Stimulated activated CD4-positive, alpha-beta T cell treated with anti-CD3 and anti-CD28 coated beads, Interleukin-2, amount 100 ng/mL, for 48 hours (primary cell): ENCODE measurements at places on chromosomes 16 and 17.
A peak's percentile ranks its signal among the peaks of the same experiment; 100 is the strongest.

GRCh38 chr17:28950752-28951427 is 428 bp downstream of the PHF12 start:
- no peak for DNase-seq

GRCh38 chr17:62673614-62674362 is 46.3 kb downstream of the MRC2 start:
- no peak for DNase-seq

- no peak for DNase-seq
Measured at GRCh38 chr17:38511150-38512108, 83.2 kb downstream of the ARHGAP23 start.

GRCh38 chr16:46583036-46583435 is 38.1 kb downstream of the SHCBP1 start:
- no peak for DNase-seq

DNA sequence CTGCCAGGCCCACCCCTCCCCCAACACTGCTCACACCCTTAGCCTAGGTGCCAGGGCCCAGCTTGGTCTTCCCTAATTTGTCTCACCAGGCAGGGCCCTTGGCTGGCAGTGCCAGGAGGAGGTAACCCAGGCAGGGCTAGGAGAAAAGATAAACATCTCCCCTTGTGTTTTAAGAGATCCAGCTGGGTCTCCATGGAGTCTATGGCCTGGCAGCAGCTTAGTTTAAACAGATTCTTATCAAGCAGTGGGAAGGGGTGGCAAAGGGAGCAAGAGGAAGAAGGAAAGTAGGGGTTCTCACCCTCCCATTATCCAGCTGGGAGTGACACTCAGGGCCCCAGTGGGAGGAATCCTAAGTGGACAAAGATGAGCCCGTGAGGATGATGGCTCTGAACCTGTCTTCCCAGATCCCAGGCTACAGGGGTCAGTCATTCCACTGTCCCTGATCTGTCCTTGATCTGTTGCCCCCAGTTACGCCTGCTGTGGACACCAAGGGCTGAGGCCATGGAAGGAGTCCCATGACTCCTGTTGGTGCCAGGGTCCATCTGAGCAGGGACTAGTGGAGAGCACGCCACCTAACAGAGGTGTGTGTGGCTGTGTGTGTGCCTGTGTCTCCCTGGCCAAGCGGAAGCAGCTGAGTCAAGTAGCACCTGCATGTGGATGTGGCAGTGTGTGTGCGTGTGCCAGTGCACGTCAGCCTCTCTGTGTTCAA is 47.4 kb upstream of the MEIOC start:
- no peak for DNase-seq

DNA sequence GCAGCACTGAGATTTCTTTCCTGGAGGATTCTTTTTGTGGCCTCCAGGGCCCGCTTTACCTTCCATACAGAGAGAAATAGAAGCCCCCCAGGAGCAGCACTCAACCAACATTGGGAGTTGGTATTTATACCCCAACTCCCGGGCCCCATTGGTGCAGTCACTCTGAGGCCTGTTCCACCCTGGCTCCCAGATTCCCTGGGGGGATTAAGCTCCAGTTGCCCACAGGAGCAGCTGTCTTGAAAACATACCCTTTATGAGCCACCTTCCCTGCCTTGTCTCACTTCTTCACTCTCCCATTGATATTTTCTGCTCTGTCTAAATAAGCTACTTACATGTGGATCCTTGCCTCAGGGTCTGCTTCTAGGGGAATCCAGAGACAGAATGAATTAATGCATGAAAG is 167.8 kb downstream of the KATNIP start:
- no peak for DNase-seq

DNA sequence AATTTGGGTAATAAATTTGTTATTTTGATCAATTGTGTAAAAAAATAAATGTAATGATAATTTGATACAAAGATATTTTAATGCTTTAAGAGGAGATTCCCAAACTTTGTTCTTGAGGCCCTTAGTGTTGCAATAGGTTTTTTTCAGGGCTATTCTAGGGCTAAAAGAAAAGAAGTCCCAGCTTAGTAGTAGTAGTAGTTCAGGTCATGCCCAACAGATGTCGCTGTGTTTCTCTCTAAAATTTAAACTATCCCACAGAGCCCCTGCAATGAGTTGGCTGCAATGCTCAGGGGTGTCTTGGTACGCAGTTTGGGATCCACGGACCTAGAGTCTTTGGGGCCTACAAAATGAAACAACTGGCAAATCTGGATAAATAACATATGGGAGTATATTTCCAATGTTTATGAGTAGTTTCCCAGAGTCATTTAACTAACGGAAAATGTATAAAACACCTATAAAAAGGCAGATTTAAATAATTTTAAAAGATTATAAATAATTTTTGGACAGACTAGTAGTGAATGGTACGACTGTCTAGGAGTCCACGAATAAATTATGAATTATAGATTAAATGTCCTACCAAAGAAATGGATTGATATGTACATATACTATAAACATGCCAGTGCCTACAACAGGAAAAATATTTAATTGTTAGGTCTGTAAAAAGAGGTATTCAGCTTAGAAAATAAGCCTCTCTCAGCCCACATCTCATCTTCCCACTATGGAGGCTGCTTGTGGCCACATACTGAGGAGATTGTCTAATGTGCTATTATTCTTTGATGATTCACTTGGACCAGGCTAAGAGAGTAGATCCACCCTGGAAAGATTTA is 228.5 kb upstream of the PMFBP1 start:
- peak; percentile 14 for DNase-seq

DNA sequence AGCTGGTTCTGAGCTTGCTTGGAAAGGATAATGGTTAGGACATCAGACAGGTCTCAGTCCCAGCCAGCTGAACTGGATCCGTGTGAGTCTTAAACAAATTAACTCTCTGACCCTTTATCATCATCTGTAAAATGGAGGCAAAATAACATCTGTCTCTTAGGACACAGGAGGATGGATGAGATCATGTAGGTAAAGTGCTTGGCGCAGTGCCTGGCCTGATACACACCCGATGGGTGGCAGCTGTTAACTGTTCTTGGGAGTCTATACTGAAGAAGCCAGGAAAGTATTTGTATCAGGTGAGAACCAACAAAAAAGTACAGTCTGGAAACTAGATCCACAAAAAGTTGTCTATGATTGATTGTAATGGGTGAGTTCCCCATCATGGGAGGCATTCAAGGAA is 188.6 kb downstream of the C16orf78 start:
- DNase-seq: no peak

DNA sequence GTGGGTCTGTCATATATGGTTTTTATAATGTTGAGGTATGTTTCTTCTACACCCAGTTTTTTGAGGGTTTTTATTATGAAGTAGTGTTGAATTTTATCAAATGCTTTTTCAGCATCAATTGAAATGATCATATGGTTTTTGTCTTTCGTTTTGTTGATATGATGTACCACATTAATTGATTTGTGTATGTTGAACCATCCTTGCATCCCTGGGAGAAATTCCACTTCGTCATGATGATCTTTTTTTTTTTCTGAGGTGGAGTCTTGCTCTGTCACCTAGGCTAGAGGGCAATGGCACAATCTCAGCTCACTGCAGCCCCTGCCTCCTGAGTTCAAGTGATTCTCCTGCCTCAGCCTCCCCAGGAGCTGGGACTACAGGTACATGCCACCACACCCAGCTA is 14.0 kb upstream of the TMEM219 start:
- no peak for DNase-seq

DNA sequence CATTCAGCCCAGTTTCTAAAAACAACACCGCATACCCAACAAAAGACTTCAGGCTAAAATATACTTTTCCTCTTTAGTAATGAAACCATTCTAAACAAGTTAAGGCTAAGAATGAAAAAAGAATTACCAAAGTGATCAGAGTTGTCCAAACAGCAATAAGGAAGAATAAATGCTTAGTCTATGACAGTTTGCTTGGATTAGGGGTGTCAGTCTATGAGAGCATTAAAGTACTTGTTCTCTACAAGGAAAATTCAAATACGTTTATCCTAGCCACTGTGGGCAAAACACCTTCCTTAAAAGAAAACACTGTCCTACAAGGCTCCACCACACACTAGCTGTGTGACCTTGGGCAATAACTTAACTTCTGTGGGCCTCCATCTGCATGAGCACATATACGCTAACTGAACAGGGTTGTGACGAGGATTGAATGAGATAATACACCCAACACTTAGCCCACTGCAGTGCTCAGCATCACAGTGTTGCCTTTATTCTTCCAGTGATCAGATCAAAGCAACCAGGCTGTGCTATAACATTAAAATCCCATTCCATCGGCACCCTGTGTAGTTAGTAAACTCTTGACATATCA is 53.6 kb downstream of the TEX2 start:
- DNase-seq: no peak

GRCh38 chr16:74841904-74842303 is 67.3 kb upstream of the FA2H start:
- DNase-seq: no peak

GRCh38 chr17:32111141-32111771 is 31.0 kb upstream of the RHOT1 start:
- DNase-seq: peak; percentile 8

DNA sequence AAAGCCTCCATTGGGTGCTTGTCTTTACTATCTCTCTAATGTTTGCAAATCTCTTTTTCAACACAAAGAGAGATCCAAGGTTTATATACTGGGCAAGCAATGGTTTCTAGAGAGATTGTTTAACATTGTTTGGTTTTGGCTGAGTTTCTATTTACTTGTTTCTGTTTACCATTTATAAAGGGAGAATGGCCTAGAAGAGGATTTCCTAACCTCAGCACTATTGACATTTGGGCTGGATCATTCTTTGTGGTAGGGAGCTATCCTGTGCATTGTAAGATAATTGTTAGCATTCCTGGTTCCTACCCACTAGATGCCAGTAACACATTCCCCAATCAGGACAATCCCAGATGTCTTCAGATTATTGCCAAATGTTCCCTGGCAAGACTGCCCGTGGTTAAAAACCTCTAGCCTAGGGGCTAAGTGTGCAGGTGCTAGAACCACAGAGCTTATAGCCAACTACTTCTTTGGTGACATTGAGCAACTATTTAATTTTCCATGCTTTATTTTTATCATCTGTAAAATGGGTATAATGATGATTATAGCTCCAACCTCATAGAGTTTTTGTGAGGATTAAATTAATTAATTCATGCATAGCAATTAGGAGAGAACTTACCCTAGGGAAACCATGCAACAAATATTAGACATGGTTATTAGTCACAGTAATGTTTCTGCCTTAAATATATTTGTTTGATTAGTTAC is 413.9 kb upstream of the MAF start:
- no peak for DNase-seq

GRCh38 chr16:47142486-47142820 is 1.3 kb downstream of the NETO2 start:
- DNase-seq: no peak

DNA sequence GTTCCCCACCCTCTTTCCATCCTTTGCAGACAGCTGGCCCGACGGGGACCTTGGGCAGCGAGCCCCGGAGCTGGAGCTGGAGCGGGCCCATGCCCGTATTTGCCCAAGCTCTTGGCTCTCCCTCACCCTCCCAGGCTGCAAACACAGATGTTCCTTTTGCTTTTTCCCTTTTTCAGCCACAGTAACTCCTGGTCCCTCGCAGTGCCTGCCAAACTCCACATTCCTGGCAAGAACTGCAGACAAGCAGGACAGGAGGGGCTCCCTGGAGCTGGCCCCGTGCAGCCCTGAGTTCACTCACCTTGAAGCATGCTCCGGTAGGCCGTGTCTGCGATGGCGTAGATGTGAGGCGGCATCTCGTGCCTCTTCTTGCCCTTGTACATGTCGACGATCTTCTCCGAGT is 33.9 kb downstream of the MYH11 start:
- DNase-seq: no peak

DNA sequence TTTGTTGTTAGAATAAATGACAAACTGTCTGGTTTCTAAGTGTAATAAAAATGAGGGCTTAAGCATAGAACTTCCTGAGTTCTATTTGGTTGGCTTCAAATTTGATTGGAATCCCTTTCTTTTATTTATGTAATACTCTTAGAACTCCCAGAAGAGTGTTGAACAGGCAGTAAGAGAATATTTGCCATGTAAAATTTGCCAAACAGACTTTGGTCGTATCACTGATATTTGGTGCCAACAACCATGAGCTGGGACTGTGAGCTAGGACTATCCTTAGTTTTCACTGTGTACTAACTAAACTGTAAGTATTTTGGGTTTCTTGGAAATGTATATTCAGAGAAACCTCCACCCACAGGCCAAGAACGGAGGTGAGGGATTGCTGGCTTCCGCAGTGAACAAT is 971.2 kb upstream of the SOX9 start:
- DNase-seq: no peak

DNA sequence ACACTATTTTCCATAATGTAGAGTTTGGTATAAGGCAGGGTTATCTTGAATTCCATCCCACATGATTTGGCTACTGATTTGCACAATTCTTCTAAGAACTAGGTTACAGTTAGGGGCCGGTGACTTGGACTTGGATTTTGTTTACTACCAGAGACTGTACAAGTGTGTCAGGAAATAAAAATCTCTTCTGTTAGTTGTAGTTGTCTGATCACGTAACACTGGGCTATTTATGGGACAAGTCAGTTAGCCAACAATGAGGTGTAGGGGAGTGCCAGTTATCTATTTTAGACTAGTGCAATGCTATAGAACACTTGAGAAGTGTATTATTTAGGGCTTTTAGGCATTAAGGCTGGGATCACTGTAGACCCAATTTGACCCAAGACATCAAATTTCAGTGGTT is 39.7 kb upstream of the GHDC start:
- no peak for DNase-seq

GRCh38 chr16:14151256-14152030 is 80.3 kb downstream of the MRTFB start:
- no peak for DNase-seq

- no peak for DNase-seq
Measured at GRCh38 chr17:82065193-82065637, 389 bp downstream of the DUS1L start.

- no peak for DNase-seq
Measured at GRCh38 chr16:12629271-12629670, 174.4 kb downstream of the CPPED1 start.

DNA sequence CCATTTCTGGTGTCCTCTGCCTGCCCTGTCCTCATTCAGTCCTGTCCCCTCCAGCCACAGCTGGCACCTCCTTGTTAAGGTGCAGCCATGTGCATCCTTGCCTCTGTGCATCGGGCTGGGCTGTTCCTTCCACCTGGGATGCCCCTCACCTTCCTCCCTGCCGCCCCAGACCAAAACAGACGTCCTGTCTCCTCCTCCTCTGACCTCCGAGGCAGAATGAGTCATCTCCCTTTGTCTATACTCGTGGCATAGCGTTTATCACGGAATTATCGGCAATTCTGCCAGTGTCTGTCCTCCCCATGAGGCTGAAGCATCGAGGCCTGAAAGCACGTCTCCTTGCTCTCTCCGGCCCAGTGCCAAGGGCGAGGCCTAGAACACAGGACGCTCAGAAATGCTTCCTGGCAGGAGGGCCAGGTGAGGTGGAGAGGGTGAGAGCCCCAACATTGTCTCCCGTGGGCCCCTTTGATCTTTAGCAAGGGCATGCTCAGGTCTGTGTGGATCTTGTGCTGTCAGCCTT is 4.6 kb downstream of the RAI1 start:
- no peak for DNase-seq

GRCh38 chr17:51056813-51057510 is 63.7 kb downstream of the SPAG9 start:
- DNase-seq: no peak
